Dermis microvascular lymphatic vessel endothelial cell (primary cell): ENCODE measurements at places on chromosomes 2 and 18. TPM values are rescaled to one million over a fixed set of nuclear protein-coding genes. Genes with fewer than 3 reads are reported as not detected.

POTEC gene
- not detected in 2 replicates for total RNA-seq

EGR4 gene
- total RNA-seq, result not detected in 2 replicates

TMEM247 gene
- not detected in 2 replicates for total RNA-seq

REEP1 gene
- 6.7 and 15.0 TPM in 2 replicates for total RNA-seq

CFAP221 gene
- total RNA-seq, result under 0.01 TPM in 1 of 2 replicates, not detected in the other

ITGB1BP1 gene
- total RNA-seq, result 32.5 and 32.9 TPM in 2 replicates

EDAR gene
- under 0.01 TPM in 1 of 2 replicates, not detected in the other for total RNA-seq

GREB1 gene
- total RNA-seq, result 0.26 and 0.38 TPM in 2 replicates

PJVK gene
- 0.39 and 0.51 TPM in 2 replicates for total RNA-seq

RAB6D gene
- total RNA-seq, result under 0.01 TPM in 1 of 2 replicates, not detected in the other

CYTIP gene
- not detected in 2 replicates for total RNA-seq

DNA sequence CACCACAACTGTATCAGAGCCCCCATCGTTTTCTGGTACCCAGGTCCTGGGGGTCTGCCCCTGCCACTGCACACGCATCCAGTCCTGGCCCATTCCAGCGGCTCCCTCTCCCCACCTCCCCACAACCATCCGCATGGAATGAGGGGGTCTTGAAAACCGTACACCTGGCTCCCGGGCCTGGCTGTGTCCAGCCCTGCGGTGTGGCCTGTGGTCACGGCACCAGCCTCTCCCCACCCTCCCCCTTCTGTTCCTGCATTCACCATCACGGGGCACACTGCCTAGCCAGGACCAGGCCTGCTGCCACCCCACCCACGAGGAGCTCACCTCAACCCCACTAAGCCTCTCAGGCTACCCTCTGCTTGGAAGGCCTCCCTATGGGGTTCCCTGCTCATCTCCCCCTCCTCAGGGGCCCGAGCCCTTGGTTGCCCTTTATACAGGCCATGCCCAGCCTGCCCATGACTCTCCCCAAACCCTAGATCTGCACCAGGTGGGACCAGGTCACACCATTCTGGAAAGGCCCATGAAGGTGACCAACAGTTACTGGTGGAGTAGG lies 11.4 kb downstream of the GPR35 start:
- no peak for DNase-seq

- no peak for DNase-seq
Measured at GRCh38 chr2:199163613-199164458, 293.9 kb downstream of the SATB2 start.

DNA sequence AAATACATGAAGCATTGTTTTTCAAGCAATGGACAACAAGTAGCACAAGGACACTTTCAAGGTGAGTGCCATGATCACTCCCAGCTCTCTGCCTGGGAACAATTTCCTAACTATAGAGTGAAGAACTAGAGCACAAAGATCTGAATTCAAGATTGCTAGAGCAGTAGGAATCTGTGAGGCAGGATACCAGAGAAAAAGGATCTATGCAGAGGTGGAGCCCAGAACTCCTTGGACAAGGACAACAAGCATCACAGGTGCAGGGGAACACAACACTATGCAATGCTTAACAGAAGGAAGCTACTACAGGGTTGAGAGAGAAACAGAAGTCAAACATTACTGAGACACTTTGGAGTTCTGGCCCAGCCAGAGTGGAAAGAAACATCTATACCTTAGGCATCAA lies 24.7 kb downstream of the ATL2 start:
- DNase-seq, result no peak

DNA sequence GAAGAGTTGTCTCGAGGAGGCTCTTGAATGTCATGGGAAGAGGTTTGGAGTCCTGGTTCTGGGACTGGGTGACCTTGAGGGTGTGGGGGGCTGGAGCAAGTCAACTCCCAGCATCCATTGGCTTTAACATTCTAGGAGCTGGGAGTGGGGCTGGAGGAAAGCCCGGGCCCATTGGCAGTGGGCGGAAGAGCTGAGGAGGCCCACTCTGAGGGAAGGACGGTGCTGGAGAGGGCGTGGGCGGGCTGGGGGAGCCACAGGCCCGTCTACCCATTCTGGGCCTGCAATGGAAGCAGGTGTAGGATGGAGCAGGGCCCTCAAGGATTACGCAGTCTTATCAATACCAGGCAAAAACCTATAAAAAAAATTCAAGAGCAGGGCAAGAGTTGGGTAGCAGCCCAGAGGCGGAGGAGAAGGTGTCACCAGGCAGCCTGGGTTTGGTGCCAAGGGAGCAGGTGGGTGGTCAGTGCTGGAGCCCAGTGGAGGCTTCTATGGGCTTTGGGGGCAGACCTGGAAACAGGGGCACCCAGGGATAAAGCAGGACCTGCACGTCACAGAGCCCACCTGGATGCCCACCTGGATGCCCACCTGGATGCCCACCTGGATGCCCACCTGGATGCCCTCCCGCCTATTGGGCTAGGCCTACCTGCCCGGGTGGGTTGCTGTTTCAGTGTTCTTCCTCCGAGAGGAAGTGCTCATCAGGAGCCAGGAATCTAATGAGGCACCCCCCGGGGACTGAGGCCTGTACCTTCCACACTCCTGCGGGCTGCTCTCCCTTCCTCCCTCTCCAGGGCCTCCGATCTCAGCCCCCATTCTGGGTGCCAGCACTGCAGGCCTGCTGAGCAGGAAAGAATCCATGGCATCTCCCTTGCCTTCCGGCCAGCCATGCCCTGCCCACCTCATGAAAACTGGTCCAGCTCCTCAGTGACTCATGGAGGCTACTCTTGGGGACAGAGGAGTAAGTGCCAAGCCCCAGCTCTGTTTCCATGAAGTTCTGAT lies 71.3 kb downstream of the CTIF start:
- DNase-seq, result no peak

- no peak for DNase-seq
Measured at GRCh38 chr2:153106802-153107477, 371.6 kb downstream of the RPRM start.

DNA sequence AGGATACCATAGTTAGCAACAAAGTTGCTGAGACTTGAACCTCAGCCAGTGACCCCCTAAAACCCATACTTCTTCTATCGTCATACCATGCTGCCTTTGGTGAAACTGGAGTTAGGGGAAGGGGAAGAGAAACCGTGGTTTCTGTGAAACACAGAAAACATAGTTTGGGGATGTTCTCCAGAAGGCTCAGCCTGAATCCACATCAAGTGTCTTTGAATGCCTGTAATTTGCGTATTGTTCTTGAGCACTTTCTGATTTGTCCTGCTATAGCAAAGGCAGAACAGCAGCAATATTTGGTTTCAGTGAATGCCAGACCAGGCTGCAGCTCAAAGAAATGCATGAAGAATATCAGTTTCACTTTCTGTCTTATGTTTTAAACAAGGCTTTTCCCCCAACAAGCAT lies 258.7 kb downstream of the TTC32 start:
- no peak for DNase-seq

DNA sequence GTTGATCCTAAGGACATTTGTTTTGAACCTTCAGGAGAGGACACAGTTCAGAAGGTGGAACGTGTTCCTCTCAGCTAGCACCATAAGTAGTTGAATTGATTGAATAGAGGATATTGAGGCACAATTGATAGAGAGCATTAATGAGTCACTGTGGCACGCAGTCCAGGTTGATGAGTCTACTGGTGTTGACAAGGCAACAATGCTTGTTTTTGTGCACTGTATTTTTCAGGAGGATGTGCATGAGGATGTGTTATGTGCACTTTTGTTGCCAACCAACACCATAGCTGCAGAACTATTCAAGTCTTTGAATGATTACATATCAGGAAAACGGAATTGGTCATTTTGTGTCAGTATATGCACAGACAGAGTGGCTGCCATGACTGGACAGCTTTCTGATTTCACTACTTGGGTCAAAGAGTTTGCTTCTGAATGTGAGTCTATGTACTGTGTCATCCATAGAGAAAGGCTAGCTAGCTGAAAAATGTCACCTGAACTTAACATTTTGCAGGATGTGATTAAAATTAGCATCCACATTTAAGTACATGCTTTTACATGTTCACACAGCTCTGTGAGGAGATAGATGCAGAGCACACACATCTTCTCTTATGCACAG lies 140.1 kb upstream of the B3GNT2 start:
- peak; percentile 63 for DNase-seq

DNA sequence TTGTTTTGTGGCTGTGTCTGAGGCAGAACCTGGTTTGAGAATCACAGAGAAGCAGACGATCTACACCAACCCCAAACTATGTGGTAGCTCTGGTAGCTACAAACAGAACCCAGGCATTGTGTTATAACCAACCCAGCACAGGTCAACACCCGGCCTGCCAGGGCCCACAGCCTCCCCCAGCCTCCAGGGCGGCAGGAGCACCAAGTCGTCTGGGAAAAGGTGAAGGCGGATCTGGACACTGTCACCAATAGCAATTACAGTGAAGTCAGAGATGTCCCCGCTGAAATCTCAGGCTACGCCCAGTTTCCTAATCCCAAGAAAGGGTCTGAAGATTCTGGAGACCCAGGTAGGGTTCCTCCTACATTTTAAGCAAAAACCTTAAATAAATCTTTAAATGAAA lies 3.6 kb downstream of the HJURP start:
- DNase-seq, result no peak

- DNase-seq, result no peak
Measured at GRCh38 chr2:212001325-212001724, 537.3 kb downstream of the ERBB4 start.

DNA sequence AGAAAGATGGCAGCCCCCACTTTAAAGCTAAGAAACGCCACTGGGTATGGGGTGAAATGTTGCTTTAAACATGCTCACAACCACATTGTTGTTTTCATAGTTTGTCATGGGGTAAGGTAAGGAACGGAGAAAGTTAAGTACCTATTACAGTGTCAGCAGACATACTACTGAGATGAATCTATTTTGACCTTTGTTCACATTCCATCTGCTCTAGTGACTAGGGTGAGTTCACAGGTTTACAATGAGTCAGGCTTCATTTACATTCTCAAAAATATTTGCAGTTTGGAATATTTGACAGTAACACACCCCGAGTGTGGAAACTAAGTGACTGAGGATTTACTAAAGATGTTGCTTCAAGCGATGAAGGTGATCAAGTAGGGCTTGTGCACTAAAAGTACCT lies 428.7 kb upstream of the ACVR2A start:
- DNase-seq, result no peak

DNA sequence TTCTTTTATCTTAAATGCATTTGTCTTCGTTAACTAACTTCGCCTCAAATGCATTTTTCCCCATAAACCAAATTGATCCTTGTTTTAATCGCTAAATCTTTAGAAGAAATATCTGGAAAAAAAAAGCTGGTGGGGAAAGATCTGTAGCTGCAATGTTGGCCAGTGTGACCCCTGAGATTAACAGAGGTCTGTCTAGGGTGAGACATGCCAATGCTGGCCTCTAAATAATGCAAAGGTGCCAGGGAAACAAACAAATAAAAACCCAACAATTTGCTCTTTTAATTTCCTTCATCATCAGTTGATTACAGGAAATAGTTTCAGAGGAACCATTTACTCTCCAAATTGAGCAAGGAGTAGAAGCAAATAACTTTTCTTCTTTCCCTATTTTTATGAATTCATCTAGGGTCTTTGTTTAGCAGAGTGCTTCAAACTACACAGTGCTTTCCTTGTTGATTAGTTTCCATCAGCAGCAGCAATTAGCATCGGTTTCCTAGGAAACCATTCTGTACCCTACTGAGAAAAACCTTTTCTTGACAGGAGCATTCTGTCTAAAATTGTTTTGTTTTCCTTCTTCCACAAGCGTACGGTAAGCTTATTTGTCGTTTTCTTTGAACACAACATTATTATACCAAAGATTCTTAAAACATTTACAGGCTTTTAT lies 100.5 kb upstream of the UNC80 start:
- DNase-seq, result no peak

DNA sequence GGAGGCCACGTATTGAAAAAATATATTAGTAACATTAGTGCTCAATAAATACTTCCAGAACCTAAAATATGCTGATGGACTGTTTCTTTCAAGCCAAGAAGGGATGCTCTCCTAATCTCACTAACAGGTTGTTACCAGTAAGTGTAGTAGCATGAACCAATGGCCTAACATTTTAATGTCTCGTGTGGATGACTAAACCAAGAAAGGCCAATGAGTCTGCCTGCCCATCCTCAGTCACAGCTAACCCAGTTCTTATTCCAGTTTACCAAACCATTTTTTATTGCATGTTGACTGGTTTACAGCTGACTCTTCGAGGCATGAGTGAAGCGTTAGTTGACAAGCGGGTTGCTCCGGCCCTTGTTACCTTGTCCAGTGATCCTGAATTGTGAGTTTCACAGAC lies 45.1 kb upstream of the TNFRSF11A start:
- DNase-seq, result no peak

GRCh38 chr18:8948471-8949149 lies 153.9 kb upstream of the NDUFV2 start:
- DNase-seq, result peak; percentile 20

- DNase-seq, result peak; percentile 72
Measured at GRCh38 chr2:223760838-223761502, 76.4 kb downstream of the AP1S3 start.

DNA sequence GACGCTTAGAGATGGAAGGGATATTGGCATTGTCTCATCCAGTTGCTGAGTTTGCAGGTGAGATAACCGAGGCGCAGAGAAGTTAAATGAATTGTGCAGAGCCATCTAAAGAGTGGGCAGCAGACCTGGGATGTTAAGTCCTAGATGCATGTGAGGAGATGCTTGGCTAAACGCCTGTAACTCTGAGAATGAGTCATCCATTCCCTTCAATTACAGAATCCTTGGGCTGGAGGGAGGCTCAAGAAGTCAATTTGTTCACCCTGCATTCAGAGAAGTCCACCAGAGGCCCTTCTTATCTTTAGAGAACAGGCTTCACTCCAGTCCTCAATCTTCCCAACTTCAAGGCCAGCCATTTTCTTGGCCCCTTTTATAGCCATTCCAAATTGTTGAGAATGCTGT lies 1.6 kb downstream of the EHD3 start:
- DNase-seq, result no peak

- no peak for DNase-seq
Measured at GRCh38 chr2:18856765-18857164, 267.4 kb upstream of the NT5C1B start.

DNA sequence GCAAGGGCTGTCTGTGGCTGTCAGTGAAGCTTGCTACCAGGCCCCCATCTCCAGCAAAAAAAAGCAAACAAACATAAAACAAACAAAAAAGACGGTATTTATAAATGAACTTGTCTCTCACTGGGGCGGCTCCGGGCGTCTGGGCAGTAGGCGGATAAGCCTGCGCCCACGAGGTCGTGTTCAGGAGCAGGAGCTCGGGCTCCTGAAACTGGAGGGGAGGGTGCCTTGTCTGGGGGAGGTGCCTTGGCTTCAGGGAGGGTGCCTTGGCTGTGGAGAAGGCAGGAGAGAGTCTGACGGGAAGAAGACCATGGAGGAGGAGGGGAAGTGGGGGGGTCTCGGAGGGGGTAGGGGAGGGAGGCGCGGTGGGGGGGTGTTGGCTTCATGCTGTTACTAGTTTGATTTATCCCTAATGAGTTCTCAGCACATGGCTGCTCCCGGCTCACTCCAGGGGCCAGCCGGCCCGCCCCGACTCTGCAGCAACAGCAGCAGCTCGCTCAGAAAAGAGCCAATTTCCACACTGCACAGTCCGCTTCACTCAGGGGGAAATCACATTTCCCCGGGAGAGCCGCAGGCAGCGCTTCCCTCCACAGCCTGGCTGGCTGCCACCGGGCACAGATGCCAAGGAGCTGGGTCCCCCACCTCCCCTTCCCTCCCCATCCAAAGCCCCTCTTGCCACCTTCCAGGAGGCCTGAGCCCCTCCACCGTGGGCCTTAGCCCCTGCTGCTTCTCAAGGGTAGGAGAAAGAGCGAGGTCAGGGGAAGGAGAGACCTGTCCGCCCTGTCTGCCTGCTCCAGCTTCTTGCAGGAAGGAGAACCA lies 38.7 kb downstream of the PSD4 start:
- no peak for DNase-seq
